ENCODE measurements at places on chromosomes 3 and 15.

GRCh38 chr3:54437271-54437670 is 314.9 kb downstream of the CACNA2D3 start:
- DNase-seq: no peak

- no peak for DNase-seq
These were observed 12.0 kb upstream of the XXYLT1 start for GRCh38 chr3:195282961-195283360.

DNA sequence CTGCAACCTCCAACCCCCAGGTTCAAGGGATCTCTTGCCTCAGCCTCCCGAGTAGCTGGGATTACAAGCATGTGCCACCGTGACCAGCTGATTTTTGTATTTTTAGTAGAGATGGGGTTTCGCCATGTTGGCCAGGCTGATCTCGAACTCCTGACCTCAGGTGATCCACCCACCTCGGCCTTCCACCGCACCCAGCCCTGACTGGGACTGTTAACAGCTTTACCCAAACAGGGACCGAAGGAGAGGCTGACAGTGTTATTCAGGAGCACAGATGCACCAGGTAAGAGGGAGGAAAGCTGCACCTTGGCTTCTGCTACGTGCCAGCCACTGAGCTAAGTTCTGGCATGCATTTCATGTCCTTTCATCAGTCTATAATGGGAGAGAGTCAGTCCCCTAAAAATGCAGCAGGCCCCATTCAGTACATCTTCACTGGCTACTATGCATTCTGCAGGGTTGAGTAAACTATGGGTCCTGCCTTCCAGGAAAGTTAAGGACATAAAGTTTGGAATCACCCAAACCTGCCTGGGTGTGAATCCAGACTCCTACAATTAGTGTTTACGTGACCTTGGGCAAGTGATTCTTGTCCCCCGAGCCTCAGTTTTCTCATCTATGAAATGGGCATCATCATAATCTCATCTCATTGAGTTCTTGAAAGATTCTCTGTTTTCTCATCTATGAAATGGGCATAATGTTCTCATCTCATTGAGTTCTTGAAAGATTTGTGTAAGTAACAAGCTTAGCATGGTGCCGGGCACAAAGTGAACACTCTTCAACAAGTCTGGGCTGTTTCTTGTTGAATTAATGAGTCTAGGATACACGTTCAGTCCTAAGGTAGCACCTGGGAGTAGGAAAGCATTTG is 82.2 kb downstream of the CPN2 start:
- DNase-seq: no peak

DNA sequence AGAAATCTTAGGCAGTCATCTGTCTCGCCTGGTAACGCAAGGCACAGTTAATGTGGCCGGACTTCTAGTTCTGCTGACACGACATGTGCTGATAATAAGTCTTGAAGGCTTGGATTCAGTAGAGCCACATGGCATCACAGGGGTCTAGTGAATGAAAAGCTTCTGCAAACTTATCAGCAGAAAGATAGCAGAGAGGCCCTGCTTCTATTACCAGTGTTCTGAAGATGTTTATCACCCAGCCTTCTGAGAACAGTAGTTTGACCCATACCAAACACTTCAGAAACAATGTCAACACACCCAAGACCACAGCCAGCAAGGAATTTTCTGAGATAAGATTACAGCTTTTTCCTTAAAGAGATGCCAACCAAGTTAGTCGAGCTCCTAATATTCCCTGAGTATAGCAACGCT is 102.7 kb upstream of the UMPS start:
- no peak for DNase-seq

- DNase-seq: no peak
These were observed 576.3 kb downstream of the NTRK3 start for GRCh38 chr15:87680208-87680607.

GRCh38 chr15:69914040-69914439 is 183.7 kb downstream of the TLE3 start:
- no peak for DNase-seq

GRCh38 chr15:29270976-29271375 is 1.4 kb upstream of the NSMCE3 start:
- no peak for DNase-seq

GRCh38 chr15:49494842-49495241 is 71.8 kb downstream of the FGF7 start:
- no peak for DNase-seq

- no peak for DNase-seq
These were observed 13.4 kb upstream of the LEKR1 start for GRCh38 chr3:156812521-156813335.

DNA sequence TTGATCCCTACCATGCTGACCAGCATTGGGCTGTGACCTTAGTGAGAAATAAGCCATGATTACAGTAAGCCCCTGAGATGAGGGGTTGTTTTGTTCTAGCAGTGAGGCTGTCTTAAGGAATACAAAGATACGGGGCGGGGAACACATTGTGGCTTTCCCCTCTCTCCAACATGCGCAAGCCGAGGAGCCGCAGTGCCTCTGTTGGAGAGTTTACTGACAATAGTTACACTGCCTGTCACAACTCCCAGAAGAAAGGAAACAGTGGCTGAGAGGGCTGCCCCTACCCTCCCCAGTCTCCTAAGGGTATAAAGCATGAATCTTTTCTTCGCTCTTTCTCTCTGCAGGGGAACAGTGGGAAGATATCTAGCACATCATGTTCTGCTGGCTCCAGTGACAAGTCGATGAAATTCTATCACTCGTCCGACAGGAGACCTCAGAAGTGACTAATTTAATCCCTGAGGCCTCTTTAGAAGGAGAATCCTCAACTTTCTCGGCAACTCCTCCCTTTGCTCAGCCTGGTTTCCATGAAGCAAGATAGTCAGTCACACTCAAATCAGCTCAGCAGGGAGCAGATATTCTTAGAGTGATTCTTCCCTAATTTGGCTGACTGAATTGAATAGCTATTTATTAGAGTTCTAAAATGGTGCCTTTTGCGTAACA is 409.0 kb upstream of the PROK2 start:
- no peak for DNase-seq

- no peak for DNase-seq
These were observed 60.9 kb downstream of the TGFBR2 start for GRCh38 chr3:30667280-30667651.

GRCh38 chr3:140206196-140207040 is 271.4 kb downstream of the CLSTN2 start:
- DNase-seq: no peak

DNA sequence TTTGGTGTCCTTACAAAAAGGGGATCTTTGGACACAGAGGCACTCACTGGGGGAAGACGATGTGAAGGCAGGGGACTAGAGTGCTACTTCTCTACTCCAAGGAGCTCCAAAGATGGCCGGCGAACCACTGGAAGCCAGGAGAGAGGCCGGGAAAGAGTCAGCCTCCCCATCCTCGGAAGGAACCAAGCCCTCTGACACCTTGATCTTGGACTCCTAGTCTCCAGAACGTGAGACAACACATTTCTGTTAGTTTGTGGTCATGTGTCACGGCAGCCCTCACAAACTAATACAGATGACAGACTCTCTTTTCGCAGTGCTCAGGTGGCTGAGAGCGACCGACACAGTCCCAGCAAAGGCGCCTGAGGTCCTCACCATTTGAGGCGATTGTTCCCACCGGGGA is 24.4 kb upstream of the ATP2B2 start:
- no peak for DNase-seq

GRCh38 chr3:61828880-61829721 is 267.7 kb downstream of the PTPRG start:
- DNase-seq: peak; percentile 38

- DNase-seq: no peak
These were observed 18.1 kb upstream of the SMCO1 start for GRCh38 chr3:196533260-196533681.

GRCh38 chr3:176964661-176965060 is 232.6 kb downstream of the TBL1XR1 start:
- DNase-seq: no peak

GRCh38 chr3:158722108-158722507 is 10.1 kb downstream of the RARRES1 start:
- DNase-seq: no peak

DNA sequence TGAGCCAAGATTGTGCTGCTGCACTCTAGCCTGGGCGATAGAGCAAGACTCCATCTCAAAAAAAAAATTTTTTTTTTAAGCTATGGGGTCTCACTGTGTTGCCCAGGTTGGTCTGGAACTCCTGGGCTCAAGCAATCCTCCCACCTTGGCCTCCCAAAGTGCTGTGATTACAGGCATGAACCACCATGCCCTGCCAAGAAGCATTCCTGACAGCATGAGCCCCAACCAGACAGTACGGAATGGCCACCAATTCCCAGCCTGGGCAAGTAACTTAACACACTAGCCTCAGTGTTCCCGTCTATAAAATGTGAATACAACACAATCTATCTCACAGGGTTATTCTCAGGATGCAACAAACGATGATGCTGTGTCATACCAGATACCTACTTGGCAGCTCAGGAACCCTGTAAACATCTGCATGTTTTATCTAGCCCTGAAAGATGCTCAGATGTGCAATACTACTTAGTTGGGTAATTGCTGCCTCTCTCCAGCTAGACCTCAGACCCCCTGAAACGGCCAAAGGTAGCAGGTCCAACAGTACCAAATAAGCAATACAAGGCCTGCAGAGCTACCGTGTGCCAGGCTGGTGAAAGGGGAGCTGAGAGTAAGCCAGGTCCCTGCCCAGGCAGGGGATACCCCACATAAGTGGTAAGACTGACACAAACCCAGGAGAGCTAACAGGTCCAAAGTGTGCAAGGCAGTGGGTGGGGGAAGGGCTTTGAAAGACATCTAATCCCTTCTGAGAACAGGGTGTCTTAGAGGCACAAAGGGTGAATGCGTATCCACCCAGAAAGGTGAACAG is 1.9 kb downstream of the TKT start:
- no peak for DNase-seq

GRCh38 chr3:15665510-15666150 is 64.1 kb downstream of the BTD start:
- DNase-seq: no peak

DNA sequence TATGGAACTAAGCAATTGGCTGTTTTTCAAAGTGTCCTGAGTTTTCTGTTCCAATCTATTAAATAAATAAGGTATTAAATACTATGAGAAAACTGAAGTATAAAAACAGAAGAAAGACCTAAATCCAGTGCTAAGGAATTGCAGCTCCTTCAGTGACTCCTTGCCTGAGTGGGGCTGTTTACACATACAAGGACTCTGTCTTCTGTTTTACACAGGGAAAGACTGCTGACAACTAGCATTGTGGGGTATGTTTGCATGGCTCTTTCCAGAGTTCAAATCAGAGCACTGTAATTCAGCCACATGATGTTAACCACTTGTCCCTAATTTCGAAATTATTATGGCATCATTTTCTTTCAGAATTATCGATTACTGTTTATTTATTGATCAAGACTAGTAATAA is 31.3 kb upstream of the MEIS2 start:
- no peak for DNase-seq

- DNase-seq: no peak
These were observed 14.9 kb downstream of the SMAD3 start for GRCh38 chr15:67080118-67080899.

DNA sequence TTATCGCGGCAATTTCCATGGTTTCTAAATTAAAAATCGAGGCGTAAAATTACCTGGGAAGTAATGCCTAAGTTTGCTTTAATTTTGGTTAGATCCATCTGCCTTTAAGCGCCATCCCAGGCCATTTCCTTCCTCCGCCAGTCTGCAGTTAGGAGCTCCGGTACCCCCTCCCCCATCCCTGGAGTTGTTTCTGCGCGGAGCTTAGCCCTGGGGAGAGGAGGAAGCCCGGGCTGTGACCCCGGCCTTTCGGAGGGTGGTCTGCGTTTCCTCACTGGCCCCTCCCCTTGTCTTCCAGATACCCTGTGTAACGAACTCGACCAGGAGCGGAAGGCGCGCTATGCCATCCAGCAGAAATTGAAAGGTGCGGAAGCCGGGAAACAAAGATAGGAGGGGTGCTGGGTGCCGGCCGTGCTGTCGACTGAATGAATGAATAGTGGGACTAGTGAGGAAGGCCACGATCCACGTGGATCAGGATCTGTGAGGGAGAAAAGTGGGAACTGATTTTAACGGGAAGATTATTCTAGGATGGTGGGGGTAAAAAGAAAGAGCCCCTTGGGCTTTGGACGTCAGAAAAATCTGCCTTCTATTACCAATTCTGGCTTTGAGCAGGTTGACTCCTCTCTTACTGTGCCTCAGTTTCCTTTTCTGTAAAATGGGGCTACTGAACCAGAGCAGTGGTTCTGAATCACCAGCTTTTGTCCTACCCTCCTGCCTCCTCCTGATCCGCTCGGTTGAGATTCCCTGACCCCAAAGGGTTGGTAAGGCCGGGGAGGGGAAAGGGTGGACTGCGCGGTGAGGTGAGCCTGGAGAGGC is 6.7 kb downstream of the RNU6-1 start:
- no peak for DNase-seq

GRCh38 chr15:93479715-93480114 is 390.7 kb upstream of the RGMA start:
- no peak for DNase-seq

DNA sequence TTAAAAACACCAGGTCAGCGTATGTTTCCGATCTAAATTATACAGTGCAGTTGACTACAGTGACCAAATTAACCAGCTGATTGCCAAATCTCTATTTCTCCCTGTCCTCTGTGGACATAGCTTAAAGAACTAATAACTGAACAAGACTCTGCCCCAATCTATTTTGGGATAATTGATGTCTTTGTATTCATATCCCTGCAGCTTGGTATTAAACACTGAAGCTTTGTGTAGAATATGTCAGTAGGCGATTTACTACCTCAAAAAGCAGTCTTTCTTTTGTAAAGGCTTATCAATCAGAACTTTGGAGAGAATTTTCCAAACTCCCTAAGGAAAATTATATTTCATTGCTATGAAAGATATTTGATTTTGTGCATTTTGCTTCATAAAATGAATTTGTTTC is 258.2 kb downstream of the SOX2 start:
- no peak for DNase-seq

DNA sequence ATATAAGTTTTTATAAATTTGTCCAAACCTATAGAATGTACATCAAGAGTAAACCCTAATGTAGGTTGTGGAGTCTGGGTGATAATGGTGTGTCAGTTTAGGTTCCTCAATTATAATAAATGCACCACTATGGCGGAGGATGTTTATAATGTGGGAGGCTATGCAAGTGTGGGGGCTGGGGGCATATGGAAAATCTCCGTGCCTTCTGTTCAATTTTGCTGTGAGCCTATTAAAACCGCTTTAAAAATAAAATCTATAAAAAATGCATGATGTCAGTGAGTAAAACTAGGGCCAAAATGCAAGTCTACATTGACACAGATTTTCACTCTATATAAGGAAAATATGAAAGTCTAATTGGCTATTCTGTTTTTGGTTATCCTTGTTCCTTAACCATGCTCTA is 774.9 kb upstream of the ALCAM start:
- DNase-seq: no peak

DNA sequence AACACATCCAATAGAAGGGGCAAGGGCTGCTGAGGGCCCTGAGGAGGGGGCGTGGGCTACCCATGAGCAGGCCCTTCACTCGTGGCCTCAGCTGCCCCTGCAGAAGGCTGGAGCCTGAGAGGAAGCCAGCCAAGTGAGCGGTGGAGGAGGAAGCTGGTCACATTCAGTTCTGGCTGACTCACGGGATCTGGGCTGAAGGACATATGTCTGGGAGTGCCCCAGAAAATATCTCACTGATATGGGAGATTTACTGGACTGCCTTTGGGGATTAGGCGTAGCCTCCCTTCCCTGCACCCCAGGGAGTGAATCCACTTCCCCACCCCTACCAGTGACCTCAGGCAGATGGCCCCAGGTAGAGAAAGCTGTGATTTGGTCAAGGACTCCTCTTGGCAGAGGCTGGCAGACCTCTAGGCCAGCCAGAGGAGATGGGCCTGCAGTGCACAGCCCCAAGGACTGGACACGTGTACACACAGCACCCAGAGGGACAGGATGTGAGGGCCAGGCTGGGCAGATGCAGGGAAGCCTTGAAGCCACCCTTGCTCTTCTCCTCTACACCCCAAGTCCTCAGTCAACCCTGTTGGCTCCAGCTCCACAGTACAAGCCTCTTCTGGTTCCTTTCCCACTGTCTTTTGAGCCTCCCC is 14.2 kb upstream of the ANKDD1A start:
- no peak for DNase-seq

Measured in cerebellum (tissue), 4 donors.